ENCODE measurements at places on chromosomes 3 and 15. TPM values are rescaled to one million over a fixed set of nuclear protein-coding genes. Genes with fewer than 3 reads are reported as not detected.

RTP3 gene
- total RNA-seq = not detected

RYR3 gene
- total RNA-seq = 4.4 TPM

ARIH2 gene
- total RNA-seq = 109 TPM

SYNPR gene
- total RNA-seq = not detected

GCNT3 gene
- not detected for total RNA-seq

IGF2BP2 gene
- 42.8 TPM for total RNA-seq

HOMER2 gene
- total RNA-seq = 25.5 TPM

IMPG2 gene
- total RNA-seq = 0.20 TPM

GRK7 gene
- 0.30 TPM for total RNA-seq

PATL2 gene
- 0.30 TPM for total RNA-seq

UROC1 gene
- not detected for total RNA-seq

THBS1 gene
- 1,850 TPM for total RNA-seq

FSIP1 gene
- 0.20 TPM for total RNA-seq

DNA sequence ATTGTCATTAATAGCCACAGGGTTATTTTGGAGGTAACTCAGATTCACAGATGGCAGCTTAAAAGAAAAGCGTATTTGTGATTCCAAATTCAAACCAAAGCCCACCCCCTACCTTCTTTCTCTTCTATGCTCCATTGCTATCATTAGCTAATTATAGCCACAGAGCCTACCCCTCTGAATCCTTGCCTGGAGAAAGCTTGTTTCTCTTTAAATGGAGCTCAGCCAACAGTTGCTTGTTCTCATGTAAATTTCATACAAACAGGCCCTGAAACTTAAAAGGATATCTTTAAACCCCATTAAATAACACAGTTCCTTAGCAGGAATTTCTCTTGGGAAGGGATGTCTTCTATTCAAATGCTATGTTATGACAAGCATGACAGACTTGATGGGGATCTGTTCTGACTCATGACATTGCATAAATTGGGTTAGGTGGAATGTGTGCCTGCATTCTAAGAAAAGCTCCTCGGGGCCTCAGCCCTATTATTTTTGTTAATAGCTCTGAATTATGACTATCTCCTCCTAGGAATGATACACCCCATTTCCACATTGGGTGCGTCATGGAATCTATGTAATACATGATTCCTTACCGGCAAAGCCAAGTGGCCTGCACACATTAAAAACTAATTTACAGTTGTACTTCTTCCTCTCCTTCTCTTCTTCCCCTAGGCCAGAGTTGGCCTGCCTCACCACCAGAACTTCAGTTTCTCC lies 265.8 kb downstream of the TAFA4 start:
- no peak for DNase-seq

- DNase-seq = no peak
Measured at GRCh38 chr15:72825829-72826228, 42.3 kb upstream of the ADPGK start.

GRCh38 chr3:153087595-153088566 lies 74.1 kb upstream of the RAP2B start:
- DNase-seq = no peak

- DNase-seq = no peak
Measured at GRCh38 chr3:100060685-100061484, 53.4 kb downstream of the FILIP1L start.

DNA sequence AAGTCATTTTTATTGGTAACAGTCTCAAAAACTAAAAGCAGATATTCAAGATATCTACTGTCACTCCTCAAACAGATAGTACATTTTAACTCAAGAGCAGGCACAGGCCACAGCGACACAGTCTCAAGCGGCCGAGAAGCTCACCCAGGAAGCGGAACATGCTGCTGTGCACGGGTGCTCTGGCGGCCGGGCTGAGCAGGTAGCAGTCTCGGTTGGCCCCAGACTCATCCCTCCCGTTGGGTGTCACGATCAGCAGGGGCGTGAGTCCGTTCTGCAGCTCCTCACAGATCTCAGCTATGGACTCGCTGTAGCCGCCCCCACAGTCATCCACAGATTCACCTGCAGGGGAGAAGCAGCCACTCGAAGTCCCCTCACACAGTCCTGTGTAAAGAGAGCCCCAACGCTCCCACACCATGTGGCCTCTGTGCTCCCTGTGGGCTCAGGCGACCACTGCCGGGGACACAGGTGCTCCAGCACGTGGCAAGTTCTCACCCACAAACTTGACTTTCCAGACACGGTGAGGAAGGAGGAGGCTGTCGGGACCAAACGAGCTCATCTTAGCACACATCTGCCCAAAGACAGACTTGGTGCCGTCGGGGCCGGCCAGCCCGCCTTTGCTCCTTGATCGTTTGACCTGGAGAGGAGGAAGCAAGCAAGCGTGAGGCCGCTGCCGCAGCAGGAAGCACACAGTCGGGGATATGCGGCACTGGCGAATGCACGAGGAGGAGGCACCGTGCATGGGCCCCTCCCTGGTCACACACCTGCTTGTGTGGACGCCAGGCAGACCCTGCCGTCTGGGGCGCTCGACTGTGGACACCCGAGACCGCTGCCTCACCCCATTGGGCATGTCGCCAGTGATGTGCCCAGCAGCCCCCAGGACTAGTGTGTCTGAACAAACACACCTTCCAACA lies 17.7 kb upstream of the OCA2 start:
- no peak for DNase-seq

DNA sequence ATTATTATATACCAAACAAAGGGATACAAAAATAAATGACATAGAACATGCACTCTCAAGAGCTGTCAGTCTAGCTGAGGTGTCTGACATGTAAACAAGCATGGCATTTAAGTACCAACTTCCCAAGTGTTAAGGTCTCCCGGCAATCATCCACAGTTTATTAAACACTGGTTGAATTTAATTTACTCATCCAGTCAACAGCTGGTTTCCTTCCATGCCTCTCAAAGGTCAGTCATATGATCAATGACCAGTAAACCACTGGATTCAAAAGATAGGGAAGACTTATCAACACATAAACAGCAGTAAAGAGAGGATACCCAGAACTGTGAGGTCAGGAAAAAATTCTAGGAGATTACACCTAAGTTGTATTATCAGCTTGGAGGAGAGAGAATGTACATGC lies 80.4 kb downstream of the ADAM10 start:
- DNase-seq = no peak

- no peak for DNase-seq
Measured at GRCh38 chr3:129330409-129330808, 51.7 kb downstream of the HMCES start.

GRCh38 chr3:71006810-71007785 lies 576.4 kb downstream of the FOXP1 start:
- DNase-seq = no peak

DNA sequence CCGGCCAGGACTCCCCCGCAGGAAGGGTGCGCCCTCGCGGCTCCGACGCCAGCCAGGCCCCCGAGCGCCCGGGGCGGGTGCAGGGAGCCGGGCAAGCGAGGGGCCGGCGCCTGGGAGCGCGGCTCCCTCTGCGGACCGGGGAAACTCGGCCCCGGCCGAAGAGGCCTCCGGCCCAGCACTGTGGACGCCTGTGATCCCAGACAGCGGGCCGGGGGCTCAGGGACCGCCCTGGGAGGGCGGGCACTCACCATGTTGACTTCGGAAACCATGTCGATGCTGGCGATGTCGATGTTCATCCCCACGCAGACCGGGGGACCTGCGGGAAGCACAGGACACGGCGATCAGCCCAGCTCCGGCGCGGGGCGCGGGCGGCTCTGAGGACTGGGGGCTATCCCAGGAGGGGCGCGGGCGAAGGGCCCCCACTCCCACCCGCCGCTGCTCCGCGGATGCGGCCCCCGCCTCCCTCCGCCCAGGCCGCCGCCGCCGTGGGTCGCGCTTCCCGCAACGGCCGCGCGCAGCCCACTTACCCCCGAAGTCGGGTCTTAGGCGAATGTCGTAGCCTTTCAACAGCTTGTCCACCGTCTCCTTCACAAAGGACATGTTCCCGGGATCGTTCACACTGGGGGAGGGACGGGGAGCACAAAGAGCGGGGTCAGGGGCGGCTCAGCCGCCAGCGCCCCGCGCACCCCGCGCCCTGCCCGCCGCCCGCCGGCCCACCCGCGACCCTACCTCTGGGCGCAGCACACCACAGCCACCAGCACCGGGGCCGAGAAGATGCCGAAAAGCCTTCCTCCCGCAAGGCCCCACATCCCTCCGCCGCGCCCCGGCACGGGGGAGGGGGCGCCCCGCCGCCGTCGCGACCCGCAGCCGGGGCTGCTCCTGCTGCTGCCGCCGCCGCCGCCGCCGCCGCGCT lies at the start of gene GABRB3:
Gene GABRB3 (minus strand): TSS at position 913 of the 913 bp plus-strand sequence.
- no peak for DNase-seq

- peak; percentile 43 for DNase-seq
Measured at GRCh38 chr3:133937756-133938601, 42.3 kb upstream of the RAB6B start.

DNA sequence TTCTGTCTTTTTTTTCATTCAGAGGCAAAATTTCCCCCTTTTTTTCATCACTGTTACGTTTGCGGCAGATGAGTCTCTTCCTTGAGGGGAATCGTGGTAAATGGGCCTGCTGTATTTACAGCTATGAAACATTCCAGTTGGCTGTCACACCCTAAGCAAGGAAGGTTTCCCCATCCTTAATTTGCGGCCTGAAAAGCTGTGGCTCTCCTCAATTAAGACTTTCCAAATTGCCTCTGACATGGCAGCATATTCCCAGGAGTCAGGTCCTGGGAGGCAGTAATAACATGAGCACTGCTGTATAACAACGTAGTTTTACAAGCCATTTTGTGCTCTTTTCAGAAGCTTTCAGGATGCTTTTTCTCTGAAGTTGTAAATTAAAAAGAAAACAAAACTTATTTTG lies 420.9 kb downstream of the LPP start:
- DNase-seq = no peak

- no peak for DNase-seq
Measured at GRCh38 chr3:14587740-14588360, 47.7 kb upstream of the GRIP2 start.

- no peak for DNase-seq
Measured at GRCh38 chr15:28904541-28905315, 19.0 kb downstream of the APBA2 start.

DNA sequence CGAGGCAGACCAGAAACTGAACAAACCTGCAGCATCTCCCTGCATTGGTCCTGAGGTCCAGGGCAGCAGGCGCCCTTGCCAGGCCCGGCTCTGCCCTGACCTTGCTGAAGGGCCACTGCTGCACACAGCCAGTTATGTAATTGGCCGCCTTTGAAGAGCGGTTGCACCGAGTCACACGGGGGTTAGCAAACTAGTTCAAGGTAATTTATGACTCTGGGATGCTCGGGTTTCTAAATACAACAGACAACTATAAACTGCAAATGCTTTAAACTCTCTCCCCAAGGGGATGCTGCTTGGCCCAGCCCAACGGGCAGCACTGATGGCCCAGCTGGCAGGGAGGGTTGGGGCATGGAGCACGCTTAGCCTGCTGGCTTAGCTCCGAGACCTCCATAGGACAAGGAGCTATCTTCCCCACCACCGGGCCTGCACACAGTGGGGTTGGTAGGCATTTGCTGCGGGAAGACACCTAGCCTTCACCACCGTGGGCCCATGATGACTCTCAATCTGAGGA lies 60.3 kb upstream of the IQSEC1 start:
- DNase-seq = no peak

DNA sequence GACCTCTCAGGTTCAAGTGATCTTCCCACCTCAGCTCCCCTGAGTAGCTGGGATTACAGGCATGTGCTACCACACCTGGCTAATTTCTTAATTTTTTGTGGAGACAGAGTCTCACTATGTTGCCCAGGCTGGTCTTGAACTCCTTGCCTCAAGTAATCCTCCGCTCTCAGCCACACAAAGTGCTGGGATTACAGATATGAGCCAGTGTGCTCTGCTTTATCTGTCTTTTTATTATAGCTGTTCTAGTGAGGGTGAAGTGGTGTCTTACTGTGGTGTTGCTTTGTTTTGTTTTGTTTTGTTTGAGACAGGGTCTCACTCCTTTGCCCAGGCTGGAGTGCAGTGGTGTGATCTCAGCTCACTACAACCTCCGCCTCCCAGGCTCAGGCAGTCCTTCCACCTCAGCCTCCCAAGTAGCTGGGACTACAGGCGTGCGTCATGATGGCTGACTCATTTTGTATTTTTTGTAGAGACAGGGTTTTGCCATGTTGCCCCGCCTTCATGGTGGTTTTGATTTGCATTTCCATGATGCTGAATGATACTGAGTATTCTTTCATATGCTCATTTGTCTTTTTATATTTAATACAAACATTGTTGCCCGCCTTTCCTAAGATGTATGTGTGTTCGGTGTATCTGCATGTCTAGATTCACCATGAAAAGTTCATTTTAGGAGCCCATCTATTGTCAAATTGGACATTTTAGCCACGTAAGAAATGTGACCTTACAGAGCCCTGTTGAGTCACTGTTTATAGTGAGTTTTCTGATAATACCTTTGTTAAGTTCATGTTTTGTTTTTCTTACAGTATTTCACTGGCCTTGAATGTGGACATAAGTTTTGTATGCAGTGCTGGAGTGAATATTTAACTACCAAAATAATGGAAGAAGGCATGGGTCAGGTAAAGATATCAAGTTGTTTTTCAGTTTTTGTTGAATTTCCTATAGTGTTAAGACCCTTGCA lies 80.6 kb downstream of the ARIH1 start:
- DNase-seq = no peak

GRCh38 chr3:186442162-186442561 lies 80.1 kb upstream of the DGKG start:
- no peak for DNase-seq

DNA sequence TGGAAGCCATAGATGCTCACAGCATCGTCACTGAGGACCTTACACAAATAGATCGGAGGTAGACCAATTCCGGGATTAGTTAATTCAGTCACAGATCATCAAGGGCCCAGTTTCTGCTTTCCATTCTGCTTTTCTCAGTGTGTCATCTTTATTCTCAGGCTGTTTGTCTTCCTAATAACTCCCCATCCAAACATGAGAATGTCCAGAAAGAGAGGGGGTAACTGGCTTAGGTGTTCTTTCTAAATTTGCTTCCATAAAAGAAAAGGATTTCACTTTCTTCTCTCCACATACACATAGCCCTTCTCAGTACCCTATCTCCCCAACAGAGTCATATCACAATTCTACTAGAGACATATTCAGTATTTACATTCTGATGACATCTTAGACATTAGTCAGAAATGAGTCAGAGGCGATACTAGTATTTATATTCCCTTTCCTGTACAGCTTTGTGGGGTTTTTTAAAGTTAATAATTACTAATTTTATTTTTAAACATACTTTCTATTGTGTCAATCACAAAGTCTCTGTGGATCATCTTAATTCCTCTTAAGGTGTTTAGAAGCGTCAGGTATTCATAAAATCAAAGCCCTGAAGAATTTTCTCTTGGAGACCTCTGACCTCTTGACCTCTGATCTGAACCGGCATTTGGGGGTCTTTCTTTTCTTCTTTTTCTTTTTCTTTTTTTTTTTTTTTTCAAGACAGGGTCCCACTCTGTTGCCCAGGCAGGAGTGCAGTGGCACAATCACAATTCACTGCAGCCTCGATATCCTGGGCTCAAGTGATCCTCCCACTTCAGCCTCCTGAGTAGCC lies 24.3 kb upstream of the IL12A start:
- no peak for DNase-seq
